NCI-H1417 (cell line): ENCODE measurements at places on chromosomes 6 and 20.

DNA sequence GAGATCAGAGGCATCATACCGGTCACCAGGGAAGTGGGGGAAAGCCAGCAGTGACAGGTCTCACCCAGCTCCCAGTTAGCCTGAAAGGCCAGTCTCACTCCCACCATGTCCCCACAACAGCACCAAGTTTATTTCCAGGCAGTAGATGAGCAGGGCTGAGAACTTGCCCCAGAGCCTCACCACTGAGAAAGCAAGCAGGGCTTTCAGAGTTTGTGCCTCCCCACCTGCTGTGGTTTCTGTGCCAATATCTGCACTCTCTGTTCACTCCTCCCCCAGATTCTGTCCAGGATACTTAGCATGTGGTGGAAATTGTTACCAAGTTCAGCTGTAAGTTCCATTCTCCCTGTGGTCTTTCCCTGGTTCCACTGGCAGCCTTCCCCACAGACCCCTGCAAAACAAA is 255.0 kb upstream of the HTR1E start:
- DNase-seq: no peak

- DNase-seq: no peak
Measured at GRCh38 chr20:5096463-5096862, 23.3 kb downstream of the PCNA start.

GRCh38 chr6:142822383-142822782 is 122.6 kb downstream of the HIVEP2 start:
- no peak for DNase-seq

GRCh38 chr20:5663396-5663795 is 86.8 kb upstream of the SHLD1 start:
- DNase-seq: no peak

DNA sequence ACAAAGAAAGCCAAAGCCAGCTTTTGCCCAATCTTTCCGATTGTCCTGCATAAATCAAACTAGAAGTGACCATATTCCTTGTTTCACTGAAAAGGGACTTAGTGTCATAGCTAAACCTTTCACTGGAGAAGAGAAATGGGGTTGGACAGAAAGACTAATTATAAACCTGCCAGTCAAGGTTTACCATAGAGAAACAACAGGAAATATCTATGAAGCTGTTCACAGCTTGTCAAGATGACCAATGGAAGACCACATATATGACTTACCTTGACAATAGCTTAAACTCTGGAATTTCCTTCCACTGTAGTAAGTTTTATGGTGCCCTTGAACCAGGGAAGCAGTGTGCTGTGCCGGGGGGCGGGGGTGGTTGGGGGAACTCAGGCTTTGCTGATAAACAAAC is 107.7 kb upstream of the PHACTR1 start:
- no peak for DNase-seq
